Ammon's horn (tissue), 1 donor: ENCODE measurements at places on chromosomes 7 and 10.

- peak; percentile 59 for DNase-seq
Observed at GRCh38 chr10:91758303-91759146, 39.7 kb upstream of the TNKS2 start.

DNA sequence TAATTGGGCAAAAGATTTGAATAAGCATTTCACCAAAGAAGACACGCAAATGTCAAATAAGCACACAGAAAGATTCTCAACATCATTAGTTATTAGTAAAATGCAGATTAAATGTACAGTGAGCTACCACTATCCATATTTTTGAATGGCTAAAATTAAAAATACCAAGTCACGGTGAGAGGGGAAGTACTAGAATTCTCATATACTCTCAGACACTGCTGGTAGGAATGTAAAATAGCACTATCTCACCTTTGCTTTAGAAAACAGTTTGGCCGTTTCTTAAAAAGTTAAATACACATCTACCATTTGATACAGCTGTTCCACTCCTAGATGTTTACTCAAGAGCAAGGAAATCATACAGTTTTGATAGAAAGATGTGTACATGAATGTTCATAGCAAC, 115.8 kb upstream of the CELF2 start:
- no peak for DNase-seq

DNA sequence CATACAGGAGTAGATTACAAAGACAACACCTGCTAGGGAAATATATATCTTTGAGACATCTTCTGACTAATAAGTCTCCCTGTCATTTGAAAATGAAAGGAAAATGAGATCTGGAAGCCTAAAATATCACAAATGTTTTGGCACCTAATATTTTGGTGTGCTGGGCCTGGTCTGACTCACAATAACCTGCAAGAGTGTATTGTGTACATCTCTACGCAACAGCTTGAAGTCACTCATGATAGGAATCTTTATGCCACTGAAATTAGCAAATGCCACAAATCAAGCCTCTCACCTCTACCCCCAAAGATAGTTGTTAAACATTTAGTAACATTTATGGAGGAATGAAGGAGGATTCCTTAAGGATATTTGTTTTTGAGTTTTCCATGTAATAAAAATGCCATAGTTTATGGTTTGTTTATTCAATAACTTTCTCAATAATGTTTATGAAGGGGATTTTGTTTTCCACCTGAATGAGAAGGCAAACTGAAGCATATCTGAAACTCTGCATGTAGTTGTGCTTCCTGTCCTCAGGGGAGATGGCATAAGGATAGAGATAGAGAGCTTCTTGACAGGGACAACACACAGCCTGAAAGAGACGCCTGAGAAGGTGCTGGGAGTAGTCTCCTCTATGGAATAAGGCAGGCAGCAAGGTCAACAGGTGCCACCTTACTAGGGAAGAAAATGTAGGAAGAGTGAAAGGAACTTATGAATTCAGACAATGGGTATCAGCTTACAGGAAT, 197.4 kb downstream of the AHR start:
- no peak for DNase-seq

- no peak for DNase-seq
Observed at GRCh38 chr7:86748843-86749719, 105.4 kb downstream of the GRM3 start.

DNA sequence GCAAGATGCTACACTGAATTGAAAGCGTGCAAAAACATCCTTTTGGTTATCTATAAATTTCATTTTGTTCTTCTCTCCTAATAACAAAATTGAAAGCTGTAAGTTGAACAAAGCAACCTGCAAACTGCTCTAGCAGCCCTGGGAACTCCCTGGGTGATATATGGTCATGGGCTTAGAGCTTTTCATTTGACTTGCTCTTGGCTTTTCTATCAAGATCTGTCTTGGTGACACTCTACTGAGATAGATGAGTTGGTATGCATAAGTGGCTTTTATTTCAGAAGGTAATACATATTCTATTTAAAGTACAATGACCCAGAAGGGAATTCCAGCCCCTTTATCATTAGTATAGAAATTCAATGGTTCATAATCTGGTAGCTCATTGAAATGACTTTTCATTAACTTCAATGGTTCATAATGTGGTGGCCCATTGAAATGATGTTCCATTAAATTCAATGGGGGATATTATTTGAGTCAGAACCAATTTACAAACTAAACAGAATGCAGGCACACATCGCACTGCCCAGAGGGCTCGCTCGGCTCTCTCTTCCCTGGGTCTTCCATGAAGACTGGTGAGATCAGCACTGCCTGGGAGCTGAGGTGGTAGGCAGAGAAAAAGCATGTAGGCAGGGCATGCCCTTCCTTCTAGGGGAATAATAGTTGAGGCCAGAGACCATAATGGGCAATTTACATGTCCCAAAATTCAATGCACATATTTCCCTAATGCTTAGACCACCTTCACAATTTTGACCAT, 10.1 kb upstream of the KCNMA1 start:
- DNase-seq, result no peak

- DNase-seq, result no peak
Observed at GRCh38 chr7:78063758-78064157, 265.2 kb downstream of the PHTF2 start.

DNA sequence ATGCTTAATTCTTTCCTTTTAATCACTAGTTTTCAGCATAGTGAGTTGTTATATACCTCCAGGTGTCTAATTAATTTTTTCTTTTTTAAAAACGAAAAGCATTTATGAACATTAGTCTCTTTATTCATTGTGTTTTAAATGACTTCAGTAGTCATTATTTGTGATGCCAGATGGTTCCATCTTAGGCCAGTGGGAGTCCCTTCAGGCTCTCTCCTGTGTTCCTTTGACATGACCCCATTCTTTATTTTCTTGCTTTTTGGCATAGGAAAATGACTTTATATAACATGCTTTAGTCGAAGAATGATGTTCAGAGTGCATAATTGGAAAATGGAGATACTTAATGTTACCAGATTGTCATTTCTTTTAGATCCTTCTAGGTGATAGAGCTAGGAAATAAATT, 24.4 kb downstream of the MKLN1 start:
- DNase-seq, result no peak

GRCh38 chr7:25098096-25099046, 26.7 kb downstream of the CYCS start:
- DNase-seq, result peak; percentile 85

- no peak for DNase-seq
Observed at GRCh38 chr7:94133460-94133859, 129.3 kb upstream of the BET1 start.

- no peak for DNase-seq
Observed at GRCh38 chr10:127020260-127020659, 115.0 kb downstream of the DOCK1 start.

DNA sequence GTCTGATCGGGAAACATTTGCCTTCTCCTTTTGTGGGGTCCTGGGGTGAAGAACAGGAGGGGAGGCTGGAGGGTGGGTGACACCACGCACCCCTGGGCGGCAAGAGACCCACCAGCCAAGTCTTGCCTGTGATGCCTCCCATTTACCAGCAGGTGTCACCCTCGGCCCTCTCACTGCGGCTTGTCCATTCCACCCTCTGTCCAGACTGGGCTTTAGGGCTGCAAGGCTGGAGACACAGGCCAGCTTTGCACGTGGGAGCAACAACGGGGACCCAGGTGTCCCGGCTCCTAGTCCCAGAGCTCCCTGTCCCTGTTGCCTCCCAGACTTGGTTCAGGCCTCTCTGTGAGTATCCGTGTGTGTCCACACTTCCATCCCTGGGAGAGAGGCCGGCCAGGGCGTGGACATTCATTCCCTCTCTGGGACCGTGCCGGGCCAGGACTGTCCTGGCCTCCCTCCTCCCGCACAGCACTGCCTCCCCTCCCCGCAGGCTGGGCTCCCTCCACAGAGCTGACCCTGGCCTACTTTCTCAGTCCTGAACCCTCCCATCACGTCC, 36.2 kb upstream of the GTF2IRD1 start:
- DNase-seq, result peak; percentile 85

- DNase-seq, result peak; percentile 42
Observed at GRCh38 chr7:152462995-152463708, 27.3 kb upstream of the KMT2C start.

- no peak for DNase-seq
Observed at GRCh38 chr10:76973091-76974016, 664.3 kb downstream of the KCNMA1 start.

DNA sequence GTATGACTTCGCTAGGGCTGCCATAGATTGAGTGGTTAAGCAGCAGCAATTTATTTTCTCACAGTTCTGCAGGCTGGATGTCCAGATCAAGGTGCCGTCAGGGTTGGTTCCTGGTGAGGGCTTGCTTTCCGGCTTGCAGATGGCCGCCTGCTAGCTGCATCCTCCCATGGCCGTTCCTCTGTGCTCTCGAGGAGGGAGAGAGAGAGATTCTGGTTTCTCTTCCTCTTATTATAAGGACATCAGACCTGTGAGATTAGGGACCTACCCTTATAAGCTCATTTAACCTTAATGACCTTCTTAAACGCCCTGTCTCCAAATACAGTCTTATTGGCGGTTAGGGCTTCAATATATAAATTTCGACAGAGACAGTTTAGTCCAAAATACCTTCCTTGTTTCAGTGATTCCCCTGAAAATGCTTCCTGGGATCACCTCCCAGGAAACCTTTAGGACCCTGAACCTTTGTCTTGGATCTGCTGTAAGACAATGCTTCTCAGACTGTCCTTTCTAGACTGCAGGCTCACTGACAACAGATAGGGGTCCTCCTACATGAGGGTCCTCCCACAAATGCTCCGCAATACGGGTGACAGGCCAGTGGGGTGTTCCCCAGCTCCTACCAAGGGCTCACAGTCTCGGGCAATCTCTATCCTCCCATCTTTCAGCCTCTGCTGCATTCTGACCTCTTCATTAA, 82.5 kb upstream of the BAIAP2L1 start:
- DNase-seq, result no peak

- DNase-seq, result no peak
Observed at GRCh38 chr10:13441476-13441875, 87.3 kb downstream of the BEND7 start.

DNA sequence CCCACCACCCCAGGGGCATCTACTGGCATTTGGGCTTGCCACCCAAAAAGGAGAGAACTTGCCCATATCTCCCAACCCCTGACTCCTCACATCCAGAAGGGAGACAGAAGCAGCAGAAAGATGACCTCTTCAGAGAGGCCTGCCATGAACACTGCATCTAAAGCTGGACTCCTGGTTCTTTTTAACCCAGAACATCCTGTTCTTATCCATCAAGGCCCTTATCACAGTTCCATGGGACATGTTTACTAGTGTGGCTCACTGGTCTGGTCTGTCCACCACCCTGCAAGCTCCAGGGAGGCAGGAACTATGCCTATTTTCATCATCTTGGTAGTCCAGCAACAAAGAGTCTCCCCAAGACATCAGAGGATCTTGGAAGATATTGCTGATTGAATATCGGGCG, 114.9 kb upstream of the PDLIM1 start:
- no peak for DNase-seq

- no peak for DNase-seq
Observed at GRCh38 chr10:51342381-51342780, 268.1 kb downstream of the PRKG1 start.

DNA sequence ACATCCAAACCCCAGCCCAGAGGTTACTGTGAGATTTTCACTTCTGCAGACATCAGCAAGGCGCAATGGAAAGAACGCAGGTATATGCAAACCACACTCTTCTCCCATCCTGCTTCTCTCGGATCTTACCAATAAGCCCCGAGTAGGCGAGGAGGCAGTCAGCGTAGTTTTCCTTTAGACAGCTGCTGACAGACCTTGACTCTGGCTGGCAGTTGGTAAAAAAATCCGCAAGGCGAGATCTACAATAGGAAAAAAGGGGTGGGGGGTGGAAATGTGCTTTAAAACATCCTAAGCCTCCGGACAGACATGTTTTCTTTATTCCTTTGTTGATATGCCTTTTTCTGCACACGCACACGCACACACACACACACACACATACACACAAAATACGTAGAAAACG, 176.5 kb downstream of the GFRA1 start:
- DNase-seq, result no peak

GRCh38 chr10:63708421-63708820, 187.2 kb downstream of the REEP3 start:
- DNase-seq, result no peak

DNA sequence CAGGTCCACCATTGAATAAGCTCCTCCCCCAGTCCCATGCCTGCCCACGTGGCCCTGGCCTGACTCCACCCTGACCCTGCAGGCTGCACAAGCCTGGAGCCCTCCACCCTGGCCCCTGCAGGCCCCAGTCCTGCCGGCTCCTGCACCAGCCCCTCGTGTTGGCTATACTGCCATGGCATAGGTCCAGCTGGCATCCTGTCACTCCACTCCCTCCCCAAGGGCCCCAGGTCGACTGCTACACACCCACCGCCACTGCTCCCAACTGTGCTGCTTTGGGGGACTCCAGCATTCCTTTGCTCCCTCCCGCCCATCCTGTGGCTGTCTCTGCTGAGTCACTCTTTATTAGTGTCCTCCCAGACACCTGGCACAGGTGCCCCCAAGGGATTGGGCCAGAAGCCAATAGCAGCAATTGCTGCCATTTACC, 32.4 kb upstream of the HSPA12A start:
- DNase-seq, result no peak

DNA sequence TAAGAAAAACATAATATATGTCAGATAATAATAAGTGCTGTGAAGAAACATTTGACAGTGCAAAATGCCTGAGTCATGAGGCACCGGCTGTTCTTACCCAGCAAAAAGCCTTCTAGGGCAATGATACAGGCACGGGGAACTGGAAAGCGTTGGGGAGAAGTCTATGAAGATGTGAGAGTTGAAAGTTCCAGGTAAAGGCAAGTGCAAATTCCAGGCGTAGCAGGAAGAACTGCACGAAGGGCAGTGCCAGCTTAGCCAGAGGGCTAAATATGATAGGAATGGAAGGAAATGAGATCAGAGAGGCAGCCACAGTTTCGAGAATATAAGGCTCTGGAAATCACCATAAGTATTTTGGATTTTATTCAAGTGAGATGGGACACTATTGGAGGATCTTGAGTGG, 87.0 kb downstream of the IPMK start:
- no peak for DNase-seq

DNA sequence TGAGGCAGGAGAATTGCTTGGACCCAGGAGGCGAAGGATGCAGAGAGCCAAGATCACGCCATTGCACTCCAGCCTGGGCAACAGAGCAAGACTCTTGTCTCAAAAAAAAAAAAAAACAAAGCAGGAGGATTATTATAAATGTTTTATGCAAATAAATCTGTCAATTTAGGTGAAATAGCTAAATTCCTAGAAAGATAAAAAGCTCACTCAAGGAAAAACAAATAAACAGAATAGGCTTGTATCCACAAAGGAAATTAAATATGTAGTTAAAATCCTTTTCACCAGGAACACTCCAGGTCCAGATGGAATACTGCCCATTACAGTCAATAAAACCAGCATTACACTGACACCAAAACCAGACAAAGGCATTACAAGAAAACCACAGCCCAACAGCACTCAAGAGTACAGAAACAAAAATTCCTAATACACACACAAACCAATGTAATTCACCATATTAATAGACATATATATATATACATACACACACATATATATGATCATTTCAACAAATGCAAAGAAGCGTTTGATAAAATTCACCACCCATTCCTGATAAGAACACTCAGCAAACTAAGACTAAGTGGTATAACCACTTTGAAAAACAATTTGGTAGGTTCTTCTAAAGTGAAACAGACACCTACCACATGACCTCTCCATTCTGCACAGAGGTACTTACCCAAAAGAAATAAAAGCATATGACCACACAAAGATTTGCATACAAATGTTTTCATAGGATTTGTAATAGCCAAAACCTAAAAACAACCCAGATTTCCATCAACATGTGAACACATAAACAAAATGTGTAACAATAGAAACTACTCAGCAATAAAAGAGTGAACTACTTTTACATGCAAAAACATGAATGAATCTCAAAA, 38.8 kb downstream of the ABI1 start:
- no peak for DNase-seq
